PC-9 (cell line): ENCODE measurements at places on chromosomes 2 and 18. TPM values are rescaled to one million over a fixed set of nuclear protein-coding genes. Genes with fewer than 3 reads are reported as not detected.

- no peak overlapping the region for H3K4me3 ChIP-seq
- H3K27ac ChIP-seq = peak overlapping the region; percentile 89
- no peak for DNase-seq
- no peaks in the 10 kb centered on the region for H3K27me3 ChIP-seq
Measured at GRCh38 chr18:31680433-31680811, 4.0 kb downstream of the B4GALT6 start.

DNA sequence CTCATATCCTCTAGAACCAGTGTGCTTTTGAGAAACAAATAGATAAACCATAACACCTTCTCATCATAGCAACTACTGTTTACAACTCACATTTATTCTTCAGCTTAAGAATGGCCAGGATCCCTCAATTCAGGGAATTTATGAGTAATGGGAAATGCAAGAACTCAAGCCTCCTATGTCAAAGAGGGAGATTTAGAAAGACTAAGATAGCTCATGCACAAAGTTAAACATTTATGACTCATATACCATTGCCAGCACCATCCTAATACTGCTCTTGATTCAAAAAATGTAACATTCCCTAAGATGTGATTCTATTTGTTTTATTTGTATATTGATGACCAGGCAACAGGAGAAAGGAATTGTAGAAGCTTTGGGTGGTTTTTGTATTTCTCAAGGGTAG lies 172.8 kb downstream of the CYP26B1 start:
- no peaks in the 10 kb centered on the region for H3K4me1 ChIP-seq
- no peak for DNase-seq
- H3K4me3 ChIP-seq = no peak overlapping the region
- H3K27me3 ChIP-seq = no peaks in the 10 kb centered on the region

SCG2 gene
- 0.48 and 0.81 TPM in 2 replicates for total RNA-seq

TCF7L1 gene
- 2.3 and 2.8 TPM in 2 replicates for total RNA-seq

DNA sequence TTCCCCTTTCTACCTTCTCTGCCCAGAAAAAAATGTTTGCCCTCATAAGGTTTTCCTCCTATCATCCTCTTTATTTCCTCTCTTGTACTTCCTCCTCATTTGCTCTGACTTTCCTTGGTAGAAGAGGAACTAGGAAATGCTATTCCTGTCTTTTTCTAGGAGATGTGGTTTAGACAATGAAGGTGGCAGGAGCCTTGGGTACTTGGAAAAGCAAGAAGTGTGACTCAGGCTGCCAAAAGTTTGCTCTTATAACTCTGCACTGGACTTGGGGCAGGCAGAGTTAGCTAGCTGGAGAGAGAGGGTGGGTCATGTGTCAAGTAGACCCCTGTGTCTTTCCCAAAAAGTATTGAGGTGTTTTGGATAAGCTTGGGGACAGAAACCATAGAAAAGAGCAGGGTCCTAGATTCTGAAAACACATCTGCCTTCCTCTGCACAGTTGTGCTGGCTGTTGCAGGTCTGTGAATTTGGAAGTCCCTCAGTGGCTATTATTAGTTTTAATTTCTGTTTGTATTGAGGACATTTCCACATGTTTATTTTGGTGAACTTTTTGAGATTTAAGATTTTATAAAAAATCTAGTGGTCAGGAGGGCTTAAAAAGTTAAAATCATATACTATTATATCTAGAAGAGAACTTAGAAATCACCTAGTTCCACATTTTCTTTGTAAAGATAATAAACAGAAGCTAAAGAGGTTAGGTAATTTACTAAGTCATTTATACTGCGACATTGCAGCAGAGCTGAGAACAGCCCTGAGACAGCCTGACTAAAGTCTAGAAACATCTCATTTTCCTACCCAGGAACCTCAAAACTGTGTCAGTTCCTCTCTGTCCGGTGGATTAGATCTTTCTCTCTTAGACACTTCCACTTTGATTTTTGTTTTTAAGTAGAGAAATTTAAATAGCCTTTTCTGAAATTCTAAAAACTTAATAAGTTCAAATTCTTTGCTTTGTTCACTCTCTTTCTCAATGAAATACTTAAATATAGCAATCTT lies 16.0 kb downstream of the INSIG2 start:
- DNase-seq = no peak
- H3K27me3 ChIP-seq = no peaks in the 10 kb centered on the region
- no peak overlapping the region for H3K27ac ChIP-seq
- peaks cover 89% of the 10 kb centered on the region for H3K36me3 ChIP-seq

DNA sequence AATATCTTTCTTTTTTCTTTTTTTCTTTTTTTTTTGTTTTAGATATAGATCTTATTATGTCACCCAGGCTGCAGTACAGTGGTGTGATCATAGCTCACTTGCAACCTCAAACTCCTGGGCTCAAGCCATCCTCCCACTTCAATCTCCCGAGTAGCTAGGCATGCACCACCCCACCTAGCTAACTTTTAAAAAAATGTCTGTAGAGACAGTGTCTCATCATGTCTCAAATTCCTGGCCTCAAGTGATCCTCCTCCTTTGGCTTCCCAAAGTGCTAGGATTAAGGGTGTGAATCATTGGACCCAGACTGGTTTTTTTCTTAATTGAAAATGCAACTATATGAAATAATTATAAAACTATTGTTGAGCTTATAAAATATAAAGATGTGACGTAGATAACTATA lies 9.8 kb upstream of the ZCCHC2 start:
- no peaks in the 10 kb centered on the region for H3K27me3 ChIP-seq
- H3K4me3 ChIP-seq = no peak overlapping the region
- H3K36me3 ChIP-seq = no peaks in the 10 kb centered on the region

TRAPPC12 gene
- 69.3 and 77.6 TPM in 2 replicates for total RNA-seq

MFF gene
- total RNA-seq = 141 and 144 TPM in 2 replicates

- no peaks in the 10 kb centered on the region for H3K36me3 ChIP-seq
- H3K4me1 ChIP-seq = no peaks in the 10 kb centered on the region
- H3K27ac ChIP-seq = no peak overlapping the region
- no peak overlapping the region for H3K4me3 ChIP-seq
- H3K27me3 ChIP-seq = no peaks in the 10 kb centered on the region
- no peak for DNase-seq
Measured at GRCh38 chr2:53701221-53701620, 66.4 kb upstream of the CHAC2 start.

DNA sequence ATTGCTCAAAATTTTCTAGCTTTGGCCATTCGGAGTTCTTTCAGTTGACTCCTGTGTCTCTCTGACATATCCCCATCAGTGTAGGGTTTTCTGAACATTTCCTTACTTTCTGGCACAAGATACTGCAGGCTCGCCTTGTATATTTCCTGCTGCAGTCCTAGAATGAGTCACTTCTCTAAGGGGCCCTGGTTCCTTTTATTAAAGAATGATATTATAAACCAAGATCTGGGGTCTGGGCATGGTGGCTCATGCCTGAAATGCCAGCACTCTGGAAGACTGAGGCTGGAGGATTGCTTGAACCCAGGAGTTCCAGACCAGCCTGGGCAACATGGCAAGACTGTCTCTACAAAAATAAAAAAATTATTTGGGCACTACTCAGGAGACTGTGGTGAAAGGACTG lies 3.0 kb upstream of the RPL37A start:
- H3K27ac ChIP-seq = no peak overlapping the region
- no peaks in the 10 kb centered on the region for H3K27me3 ChIP-seq
- peaks cover 16% of the 10 kb centered on the region for H3K36me3 ChIP-seq
- no peak overlapping the region for H3K4me3 ChIP-seq
- DNase-seq = no peak

HOXD8 gene
- total RNA-seq = 0.39 and 0.50 TPM in 2 replicates

- no peak overlapping the region for H3K4me3 ChIP-seq
- H3K27me3 ChIP-seq = no peaks in the 10 kb centered on the region
- H3K27ac ChIP-seq = no peak overlapping the region
- DNase-seq = no peak
- no peaks in the 10 kb centered on the region for H3K36me3 ChIP-seq
Measured at GRCh38 chr2:174492963-174493431, 6.2 kb upstream of the GPR155 start.

RAB17 gene
- total RNA-seq = 86.3 and 88.1 TPM in 2 replicates

PRKAG3 gene
- total RNA-seq = not detected in 2 replicates

PLA2R1 gene
- 0.33 and 0.40 TPM in 2 replicates for total RNA-seq

DNA sequence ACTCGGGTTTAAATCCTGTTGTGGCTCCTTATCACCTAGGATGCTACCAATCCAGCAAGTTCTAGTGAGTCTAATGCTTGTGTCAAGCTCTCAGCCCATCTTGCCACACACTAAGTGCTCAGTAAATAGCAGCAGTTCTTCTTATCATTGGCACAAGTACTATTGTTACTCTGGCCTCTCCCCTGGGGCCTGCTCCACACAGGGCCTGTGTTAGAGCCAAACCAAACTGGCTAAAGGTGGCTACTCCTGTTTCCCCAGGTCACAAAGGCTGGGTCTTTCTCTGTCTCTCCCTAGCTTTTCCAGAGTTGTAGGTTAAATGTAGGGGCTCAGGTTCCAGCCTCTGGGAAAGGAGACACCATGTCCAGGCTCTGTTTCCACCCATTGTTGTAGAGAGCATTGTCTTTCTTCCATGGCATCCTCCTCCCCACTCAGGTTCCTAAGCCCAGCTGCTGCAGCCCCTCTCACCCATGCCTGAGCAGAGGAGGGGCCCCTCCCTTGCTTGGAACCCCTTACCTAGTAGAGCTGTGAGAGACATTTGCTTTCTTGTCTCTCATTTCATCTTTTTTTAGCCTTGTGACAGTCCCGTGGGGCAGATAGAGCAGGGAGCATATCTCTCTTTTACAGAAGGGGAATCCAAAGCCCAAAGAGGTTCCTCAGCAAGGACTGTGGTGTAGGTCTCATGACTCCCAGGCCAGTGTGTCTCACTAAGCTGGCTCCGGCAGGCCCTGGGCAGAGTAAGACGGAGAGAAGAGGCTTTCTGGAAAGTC lies 56.4 kb upstream of the OTOF start:
- H3K27me3 ChIP-seq = peaks cover 38% of the 10 kb centered on the region; the same call in 1 of the 2 replicates
- H3K36me3 ChIP-seq = no peaks in the 10 kb centered on the region
- no peak overlapping the region for H3K4me3 ChIP-seq
- H3K27ac ChIP-seq = no peak overlapping the region
- H3K4me1 ChIP-seq = no peaks in the 10 kb centered on the region
- DNase-seq = peak; percentile 20

- no peak overlapping the region for H3K27ac ChIP-seq
- H3K36me3 ChIP-seq = no peaks in the 10 kb centered on the region
- H3K4me1 ChIP-seq = peaks cover 17% of the 10 kb centered on the region
Measured at GRCh38 chr2:221529943-221530652, 42.0 kb downstream of the EPHA4 start.

- DNase-seq = no peak
- no peaks in the 10 kb centered on the region for H3K36me3 ChIP-seq
- no peaks in the 10 kb centered on the region for H3K27me3 ChIP-seq
- no peak overlapping the region for H3K4me3 ChIP-seq
- peaks cover 26% of the 10 kb centered on the region for H3K4me1 ChIP-seq
Measured at GRCh38 chr18:45379903-45380302, 235.4 kb upstream of the SLC14A2 start.

DNA sequence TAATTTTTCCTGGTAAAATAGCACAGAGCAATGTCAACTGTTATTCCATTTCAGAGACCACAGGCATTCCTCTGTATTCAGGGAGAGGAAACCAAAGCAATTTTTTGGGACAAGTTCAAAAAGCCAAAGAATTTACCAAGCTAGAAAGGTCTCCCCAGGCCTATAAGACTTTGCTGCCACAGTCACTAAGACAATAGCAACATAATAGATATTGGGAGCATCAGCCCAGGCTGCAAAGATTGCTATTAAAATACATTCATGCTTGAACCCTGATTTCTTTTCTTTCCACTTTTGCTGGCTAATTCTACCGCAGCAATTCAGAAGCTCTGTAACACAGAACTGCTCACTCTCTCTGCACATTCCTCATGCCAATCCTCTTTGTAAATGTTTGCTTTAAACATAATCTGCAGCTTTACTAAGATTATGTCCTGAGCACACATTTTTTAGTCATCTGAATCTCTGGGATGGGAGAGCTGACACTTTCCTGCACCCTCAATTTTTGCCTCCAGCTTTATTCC lies 76.3 kb downstream of the CLHC1 start:
- peak overlapping the region; percentile 40 for H3K27ac ChIP-seq
- DNase-seq = no peak
- peak overlapping the region; percentile 3; the same call in 1 of the 2 replicates for H3K4me3 ChIP-seq
- no peaks in the 10 kb centered on the region for H3K27me3 ChIP-seq

GRCh38 chr2:8679567-8679826 lies 2.4 kb upstream of the ID2 start:
- DNase-seq = no peak
- H3K27me3 ChIP-seq = peaks cover 74% of the 10 kb centered on the region
- H3K36me3 ChIP-seq = no peaks in the 10 kb centered on the region
- no peaks in the 10 kb centered on the region; the same call in 1 of the 2 replicates for H3K4me1 ChIP-seq
- no peak overlapping the region for H3K27ac ChIP-seq

REG1B gene
- total RNA-seq = not detected in 2 replicates

GRCh38 chr2:173961346-173961705 lies 3.8 kb downstream of the SP3 start:
- no peak overlapping the region for H3K27ac ChIP-seq
- peak overlapping the region; percentile 70 for H3K4me3 ChIP-seq
- no peaks in the 10 kb centered on the region for H3K27me3 ChIP-seq

CD226 gene
- total RNA-seq = 0.13 TPM in 2 replicates

GRCh38 chr2:69032336-69032735 lies 19.4 kb downstream of the ANTXR1 start:
- no peaks in the 10 kb centered on the region for H3K4me1 ChIP-seq
- H3K27ac ChIP-seq = no peak overlapping the region
- DNase-seq = no peak

IFIH1 gene
- 4.7 and 4.8 TPM in 2 replicates for total RNA-seq

BUB1 gene
- 45.7 and 74.6 TPM in 2 replicates for total RNA-seq

DNA sequence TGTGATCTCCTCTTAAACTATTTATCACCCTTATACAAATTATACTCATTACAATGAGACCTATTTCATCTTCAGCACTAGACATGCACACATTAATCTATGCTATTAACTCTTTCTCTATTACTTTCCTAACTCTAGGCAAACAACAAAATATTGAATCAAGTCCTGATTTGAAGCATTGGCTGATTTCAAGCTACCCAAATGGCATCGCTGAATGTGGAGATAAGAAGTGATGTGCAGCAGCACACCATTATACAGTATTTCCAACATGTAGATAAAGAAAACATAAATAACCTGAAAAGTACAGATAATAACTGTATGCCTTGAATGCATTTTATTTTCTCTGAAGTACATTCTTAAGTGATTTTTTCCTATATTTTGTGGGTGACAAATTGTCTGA lies 268.6 kb upstream of the GULP1 start:
- no peak overlapping the region for H3K4me3 ChIP-seq
- no peaks in the 10 kb centered on the region for H3K4me1 ChIP-seq
- no peak for DNase-seq
- no peaks in the 10 kb centered on the region for H3K36me3 ChIP-seq

SCLY gene
- total RNA-seq = 33.9 and 40.0 TPM in 2 replicates
